ENCODE measurements at places on chromosomes 3 and 15.

DNA sequence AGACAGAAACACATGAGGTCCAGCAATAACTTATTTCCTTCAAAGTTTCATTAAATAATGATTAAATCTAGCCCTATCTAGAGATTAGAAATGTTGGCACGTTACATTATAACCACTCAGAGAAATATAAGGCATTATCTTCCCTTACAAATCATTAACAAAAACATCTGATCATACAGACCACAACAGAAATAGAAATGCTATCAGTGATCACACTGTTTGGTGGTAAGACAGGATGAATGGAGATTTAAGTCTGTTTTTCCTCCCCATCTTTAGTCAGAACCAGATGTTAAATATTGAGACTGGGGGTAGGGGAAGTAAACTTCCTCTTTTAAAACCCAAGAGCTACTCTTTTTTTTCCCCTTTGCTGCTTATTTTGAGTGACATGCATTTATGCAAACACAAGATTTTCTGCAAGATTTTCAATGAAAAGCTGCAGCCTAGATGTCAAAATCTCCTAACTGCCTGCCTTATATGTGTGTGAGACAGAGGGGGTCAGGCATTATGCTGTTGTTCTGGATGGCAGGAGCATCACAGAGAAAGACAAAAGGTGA lies 70.4 kb downstream of the CBLB start:
- DNase-seq = peak; percentile 42

DNA sequence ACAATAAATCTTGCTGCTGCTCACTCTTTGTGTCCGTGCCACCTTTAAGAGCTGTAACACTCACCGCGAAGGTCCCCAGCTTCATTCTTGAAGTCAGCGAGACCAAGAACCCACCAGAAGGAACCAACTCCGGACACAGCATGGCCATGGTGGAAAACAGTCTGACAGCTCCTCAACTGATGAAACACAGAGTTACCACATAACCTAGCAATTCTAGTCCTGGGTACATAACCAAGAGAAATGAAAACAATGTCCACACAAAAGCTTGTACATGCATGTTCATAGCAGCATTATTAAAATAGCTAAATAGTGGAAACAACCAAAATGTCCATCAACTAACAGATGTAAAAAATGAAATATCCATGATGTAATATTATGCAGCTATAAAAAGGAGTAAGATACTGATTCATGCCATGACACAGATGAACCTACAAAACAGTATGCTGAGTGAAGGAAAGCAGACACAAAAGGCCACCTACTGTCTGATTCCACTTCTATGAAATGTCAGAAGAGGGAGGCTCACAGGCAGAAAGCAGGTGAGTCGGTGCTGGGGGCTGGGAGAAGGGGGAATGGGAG lies 36.8 kb downstream of the VGLL4 start:
- DNase-seq = no peak

- DNase-seq = no peak
Observed at GRCh38 chr3:101512396-101512645, 691 bp downstream of the SENP7 start.

DNA sequence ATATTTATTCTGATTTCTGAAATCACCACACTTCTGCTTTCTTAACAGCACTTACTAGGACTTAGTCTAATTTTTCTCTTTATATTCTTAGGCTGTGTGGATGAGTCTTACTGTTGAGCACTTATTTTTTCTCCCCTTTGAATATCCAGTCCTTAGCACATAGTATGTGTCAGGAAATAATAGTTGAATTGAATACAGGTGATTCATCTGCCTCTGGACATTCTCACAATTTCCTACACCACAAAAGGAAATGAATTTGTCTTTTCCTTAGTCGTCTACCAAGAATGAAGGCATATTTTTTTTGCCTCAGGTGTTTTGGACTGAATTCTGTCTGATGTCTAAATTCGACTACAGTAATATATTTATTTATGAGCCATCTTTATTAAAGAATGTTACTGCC lies 204.2 kb downstream of the GHSR start:
- DNase-seq = no peak

- DNase-seq = no peak
Observed at GRCh38 chr3:25768851-25769250, 14.4 kb downstream of the NGLY1 start.

All from inflammatory macrophage treated with lipopolysaccharide for 1 hour (primary cell).